PC-3 (cell line): ENCODE measurements at places on chromosomes 6 and 20. TPM values are rescaled to one million over a fixed set of nuclear protein-coding genes. Genes with fewer than 3 reads are reported as not detected.
A peak's percentile ranks its signal among the peaks of the same experiment; 100 is the strongest.

DNA sequence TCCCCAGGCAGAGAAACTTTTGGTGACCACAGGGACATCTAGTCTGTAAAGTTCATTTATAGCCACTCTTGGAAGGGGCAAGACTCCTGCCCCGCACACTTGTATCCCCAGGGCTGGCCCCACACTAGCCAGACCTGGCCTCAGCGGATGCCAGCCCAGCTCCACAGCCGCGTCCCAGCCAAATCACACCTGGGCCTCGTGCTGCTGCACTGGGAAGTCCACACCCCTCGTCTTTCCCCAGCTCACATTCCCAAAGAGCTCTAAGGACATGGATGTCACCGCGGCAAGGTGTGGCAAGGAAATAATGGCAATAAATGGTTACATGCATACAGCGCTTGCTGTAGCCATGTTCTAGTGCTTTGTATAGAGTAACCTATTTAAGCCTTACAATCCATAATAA is 8.6 kb downstream of the IP6K3 start:
- DNase-seq = no peak

DNA sequence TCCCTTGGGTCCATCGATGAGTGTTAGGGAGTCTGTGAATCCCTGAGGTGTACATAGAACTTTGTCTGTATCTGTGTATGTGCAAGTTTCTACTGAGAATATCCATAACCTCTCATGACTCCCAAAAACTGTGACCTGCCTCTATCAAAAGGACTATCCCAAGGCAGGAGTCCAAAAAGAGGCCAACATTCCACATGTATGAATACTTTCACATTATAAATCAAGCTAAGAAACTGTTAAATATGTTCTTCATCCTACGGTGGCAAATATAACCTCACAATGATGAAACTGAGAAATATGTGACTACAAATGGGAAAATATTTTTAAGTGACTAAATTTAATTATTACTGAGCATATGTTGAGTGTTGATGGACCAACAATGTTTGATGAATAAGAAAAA is 16.1 kb upstream of the STX11 start:
- DNase-seq = no peak

GRCh38 chr20:25637247-25637646 is 13.4 kb upstream of the NANP start:
- DNase-seq = peak; percentile 11

DNA sequence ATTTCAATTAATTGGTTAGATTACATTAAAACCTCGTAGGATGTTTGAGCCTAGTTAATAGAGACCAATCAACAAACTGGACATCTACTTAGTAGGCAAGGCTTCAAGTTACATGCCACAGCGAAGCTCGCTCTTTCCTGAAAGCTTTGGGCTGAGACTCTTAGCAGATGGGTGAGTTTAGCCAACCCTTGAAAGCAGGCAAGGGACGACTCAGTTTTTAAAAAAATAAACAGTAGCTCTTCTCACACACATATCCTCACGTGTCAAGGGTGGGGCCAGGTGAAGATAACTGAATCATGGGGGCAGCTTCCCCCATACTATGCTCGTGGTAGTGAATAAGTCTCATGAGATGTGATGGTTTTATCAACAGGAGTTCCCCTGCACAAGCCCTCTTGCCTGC is 775 bp downstream of the MTFR2 start:
- DNase-seq = no peak

DNA sequence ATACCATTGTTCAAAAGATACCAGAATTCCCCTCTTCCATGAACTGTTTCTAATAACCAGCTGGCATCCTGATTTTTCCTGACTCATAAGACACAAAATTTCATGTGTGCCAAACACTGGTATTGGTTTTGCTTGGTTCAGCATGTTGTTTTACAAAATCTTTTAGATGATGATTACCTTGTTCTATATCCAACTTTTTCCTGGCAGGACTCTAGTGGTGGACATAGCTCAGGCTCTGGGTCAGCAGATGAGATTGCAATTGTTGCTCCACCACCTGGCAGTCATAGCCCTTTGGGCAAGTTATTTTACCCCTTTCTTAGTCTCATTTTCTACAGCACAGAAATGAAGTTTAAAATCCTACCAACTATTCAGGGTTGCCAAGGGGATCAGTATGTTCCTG is 6.2 kb downstream of the TRIM38 start:
- no peak for DNase-seq

GRCh38 chr20:64142590-64142989 is 21.7 kb upstream of the MYT1 start:
- DNase-seq = peak; percentile 40

The LY6G5C gene
- total RNA-seq = 1.6 and 1.8 TPM in 2 replicates

GRCh38 chr6:170057034-170057734 is 233.7 kb downstream of the DLL1 start:
- DNase-seq = no peak

The VIP gene
- total RNA-seq = not detected in 2 replicates

DNA sequence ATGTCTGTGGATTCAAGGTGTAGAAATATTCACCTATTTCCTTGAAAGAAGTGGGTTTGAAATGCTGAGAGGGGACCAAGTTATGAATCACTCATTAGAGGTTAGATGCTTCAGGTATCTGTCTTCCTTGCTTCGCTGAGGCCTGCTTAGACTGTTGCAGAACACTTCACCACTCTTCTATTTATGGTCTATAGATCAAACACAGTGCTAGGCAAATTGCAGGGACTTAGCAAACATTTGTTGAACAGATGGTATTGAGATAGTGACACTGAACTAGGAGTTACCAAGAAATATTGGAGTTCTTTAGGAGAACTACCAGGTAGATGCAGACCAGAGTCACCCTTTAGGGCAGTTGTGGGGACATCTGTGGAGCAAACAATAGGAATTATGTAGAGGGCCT is 123.8 kb downstream of the RFPL4B start:
- no peak for DNase-seq

GRCh38 chr6:3938715-3939367 is 89.7 kb downstream of the FAM50B start:
- no peak for DNase-seq

DNA sequence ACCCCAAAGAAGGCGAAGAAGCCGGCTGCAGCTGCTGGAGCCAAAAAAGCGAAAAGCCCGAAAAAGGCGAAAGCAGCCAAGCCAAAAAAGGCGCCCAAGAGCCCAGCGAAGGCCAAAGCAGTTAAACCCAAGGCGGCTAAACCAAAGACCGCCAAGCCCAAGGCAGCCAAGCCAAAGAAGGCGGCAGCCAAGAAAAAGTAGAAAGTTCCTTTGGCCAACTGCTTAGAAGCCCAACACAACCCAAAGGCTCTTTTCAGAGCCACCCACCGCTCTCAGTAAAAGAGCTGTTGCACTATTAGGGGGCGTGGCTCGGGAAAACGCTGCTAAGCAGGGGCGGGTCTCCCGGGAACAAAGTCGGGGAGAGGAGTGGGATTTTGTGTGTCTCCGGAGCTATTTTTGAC is 69.6 kb downstream of the HFE start:
- no peak for DNase-seq

GRCh38 chr6:111581957-111582356 is 23.7 kb downstream of the TRAF3IP2 start:
- no peak for DNase-seq

DNA sequence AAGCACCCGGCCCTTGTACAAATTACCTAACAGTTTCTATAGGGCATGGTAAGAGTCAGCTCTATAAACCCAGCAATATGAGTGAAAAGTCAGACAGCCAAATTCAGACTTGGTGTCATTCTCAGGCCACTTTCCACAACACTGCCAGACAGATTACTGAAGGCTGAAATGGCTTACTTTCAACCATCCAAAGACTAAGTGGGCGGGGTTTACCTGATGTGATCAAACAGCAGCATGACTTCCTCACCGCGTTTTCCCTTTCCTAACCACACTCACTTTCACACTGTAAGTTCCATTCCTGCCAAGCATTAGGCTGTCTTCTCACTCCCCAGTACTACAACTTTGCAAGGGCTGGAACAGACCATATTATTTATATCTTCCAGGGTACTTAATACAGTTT is 85.9 kb downstream of the SMLR1 start:
- DNase-seq = no peak

The RIPPLY2 gene
- not detected in 2 replicates for total RNA-seq

The CRIP3 gene
- 0.29 TPM in 2 replicates for total RNA-seq

DNA sequence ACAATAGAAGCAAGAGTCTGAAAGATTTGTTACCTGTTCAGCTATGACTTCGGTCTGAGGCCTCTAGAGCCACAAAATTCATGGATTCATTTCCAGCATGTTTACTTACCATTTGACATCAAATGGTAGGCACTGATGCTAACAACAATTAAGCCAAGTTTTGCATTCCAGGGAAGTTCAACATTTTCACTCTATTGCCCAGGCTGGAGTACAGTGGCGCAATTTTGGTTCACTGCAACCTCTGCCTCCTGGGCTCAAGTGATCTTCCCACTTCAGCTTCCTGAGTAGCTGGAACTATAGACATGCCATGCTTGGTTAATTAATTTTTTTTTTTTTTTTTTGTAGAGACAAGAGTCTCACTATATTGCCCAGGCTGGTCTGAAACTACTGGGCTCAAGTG is 114.1 kb upstream of the SGK1 start:
- no peak for DNase-seq

GRCh38 chr6:98547634-98548033 is 286.7 kb upstream of the POU3F2 start:
- no peak for DNase-seq

The PTCHD4 gene
- total RNA-seq = not detected in 2 replicates

DNA sequence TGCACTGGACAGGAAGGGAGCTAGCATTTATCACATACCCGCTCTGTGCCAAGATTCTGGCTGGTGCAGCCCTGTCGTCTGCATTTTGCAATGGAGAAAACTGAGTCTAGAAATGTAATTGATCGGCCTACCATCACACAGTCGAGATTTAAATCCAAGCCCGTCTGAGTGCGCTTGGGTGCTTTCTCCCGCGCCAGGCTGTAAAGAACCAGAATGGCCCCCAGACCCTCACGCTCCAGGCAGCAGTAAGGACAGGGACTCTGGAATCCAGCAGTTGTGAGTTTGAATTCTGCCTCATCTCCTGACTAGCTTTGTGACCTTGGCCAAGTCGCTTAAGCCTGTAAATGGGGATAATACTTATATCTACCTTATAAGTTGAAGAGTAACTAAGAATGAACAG is 10.8 kb downstream of the DYNLRB1 start:
- DNase-seq = no peak

DNA sequence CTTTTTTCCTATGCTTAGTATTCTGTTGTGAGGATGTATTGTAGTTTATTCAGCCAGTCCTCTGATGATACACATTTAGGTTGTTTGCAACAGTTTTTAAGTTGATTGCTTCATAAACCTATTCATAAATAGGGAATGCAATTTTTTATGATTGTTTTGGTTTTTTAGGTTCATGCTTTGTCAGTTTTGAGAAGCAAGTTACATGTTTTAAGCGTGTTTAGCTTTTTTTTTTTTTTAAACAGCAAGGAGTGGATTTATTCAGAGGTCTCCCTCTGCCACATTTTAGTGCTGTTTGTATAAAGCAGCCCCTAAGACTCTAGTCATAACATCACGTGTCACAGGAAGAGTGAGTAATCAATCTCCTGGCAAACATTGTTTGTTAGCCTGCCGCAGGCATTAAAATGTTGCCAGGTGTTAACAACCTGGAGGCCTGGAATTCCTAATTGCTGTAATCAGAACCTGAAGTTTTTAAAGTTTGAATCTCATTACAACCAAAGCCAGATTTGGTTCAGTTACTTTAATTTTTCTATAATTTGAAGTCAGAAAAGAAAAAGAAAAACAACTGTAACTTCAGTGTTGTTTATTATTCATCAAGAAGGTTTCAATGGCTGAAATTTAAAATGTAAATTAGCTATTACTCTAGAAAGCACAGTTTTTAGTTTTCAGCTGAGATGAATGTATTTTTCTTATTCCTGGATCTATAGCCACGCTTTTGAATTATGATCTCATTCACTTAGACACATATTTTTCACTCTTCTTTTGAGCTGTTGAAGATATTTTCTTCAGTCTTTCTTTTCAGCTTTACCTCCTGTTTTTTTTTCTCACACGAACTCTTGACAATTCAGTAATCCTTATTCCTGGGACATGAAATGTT is 59.2 kb downstream of the KCNS1 start:
- DNase-seq = peak; percentile 80

DNA sequence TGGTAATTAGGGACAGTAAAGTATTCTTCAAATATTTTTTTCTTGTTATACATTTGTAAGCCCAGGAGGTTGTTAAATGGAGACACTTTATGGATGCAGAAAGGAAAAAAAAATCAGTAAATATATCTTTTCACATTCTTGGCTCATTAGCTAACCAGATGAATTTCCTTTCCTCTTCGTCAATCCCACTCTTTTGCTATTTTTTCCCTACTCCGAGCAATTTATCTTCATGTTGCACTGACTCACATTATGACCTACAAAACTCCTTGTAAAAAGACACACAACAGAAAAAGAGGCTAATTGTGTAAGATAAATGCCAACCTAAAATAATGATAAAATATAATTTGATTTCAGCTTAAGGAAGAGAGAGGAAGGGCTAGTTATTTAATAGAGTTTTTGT is 472.9 kb upstream of the ZNF337 start:
- DNase-seq = no peak

DNA sequence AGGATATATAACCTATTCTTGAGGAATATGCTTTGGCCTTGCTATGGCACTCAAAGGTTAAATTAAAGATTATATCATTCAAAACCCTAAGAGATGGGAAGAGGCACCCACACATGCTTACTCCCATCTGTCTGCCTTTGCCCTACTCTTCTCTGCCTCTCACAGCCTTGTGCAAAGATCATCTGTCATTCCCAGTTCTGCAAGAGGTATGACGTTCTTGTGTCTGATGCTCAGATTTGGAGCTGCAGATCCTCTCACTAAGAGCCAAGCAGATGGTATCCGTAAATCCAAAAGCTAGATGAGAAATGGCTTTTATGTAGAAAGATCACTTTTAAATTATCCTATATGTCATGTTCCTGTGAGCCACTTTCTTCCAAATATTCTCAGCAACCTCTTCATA is 112.0 kb downstream of the GPR63 start:
- no peak for DNase-seq

GRCh38 chr6:51618563-51618962 is 468.9 kb downstream of the PKHD1 start:
- DNase-seq = peak; percentile 46

GRCh38 chr6:38040254-38040653 is 220.7 kb downstream of the ZFAND3 start:
- DNase-seq = no peak

GRCh38 chr6:82013561-82014530 is 233.7 kb downstream of the IBTK start:
- DNase-seq = peak; percentile 53

- no peak for DNase-seq
These were observed 13.7 kb upstream of the SCRT2 start for GRCh38 chr20:689348-689747.

The PBOV1 gene
- total RNA-seq = not detected in 2 replicates
